ENCODE measurements at places on chromosomes 13 and 19.
A peak's percentile ranks its signal among the peaks of the same experiment; 100 is the strongest.

GRCh38 chr19:42269478-42270345, 660 bp downstream of the CIC start:
- no peak for DNase-seq

GRCh38 chr13:50679321-50679720, 164.2 kb downstream of the DLEU7 start:
- no peak for DNase-seq

DNA sequence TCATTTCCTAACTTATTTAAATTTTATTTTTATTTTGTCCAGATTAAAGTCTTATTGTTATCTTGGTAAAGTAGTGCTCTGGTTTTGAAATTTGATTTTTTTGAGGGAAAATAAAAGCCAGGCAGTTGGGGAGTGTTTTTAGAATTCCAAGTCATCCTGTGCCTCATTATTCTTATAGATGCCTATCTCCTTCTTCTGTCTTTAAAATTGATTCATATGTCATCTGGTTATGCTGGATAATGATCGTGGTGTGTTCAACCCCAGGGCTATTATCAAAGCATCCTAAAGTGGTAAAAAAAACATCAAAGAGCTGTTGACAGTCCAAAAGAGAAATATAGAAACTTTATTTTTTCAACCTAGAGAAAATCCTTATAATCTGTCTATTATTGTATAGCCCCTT, 6.0 kb upstream of the FNDC3A start:
- no peak for DNase-seq

GRCh38 chr19:18587962-18588610, 512 bp upstream of the REX1BD start:
- DNase-seq: no peak

- DNase-seq: no peak
Observed at GRCh38 chr19:41697198-41697855, 9.3 kb upstream of the CEACAM7 start.

GRCh38 chr13:27969866-27970229, 733 bp upstream of the CDX2 start:
- no peak for DNase-seq

GRCh38 chr19:1254081-1254527, 5.7 kb downstream of the MIDN start:
- DNase-seq: no peak

GRCh38 chr13:46738055-46738454, 58.9 kb downstream of the ESD start:
- DNase-seq: no peak

GRCh38 chr19:41696402-41697197, 8.5 kb upstream of the CEACAM7 start:
- DNase-seq: peak; percentile 25
